Esophagus (tissue), 2 donors: ENCODE measurements at places on chromosomes 6 and 20. TPM values are rescaled to one million over a fixed set of nuclear protein-coding genes. Genes with fewer than 3 reads are reported as not detected.

The ARMH2 gene
- polyA plus RNA-seq = not detected

The SLC44A4 gene
- 0.19 TPM for polyA plus RNA-seq

The LY86 gene
- polyA plus RNA-seq = 0.55 TPM

The ITPR3 gene
- polyA plus RNA-seq = 11.9 TPM

The CDSN gene
- polyA plus RNA-seq = 0.02 TPM

The RIMS1 gene
- 0.45 TPM for polyA plus RNA-seq

The PRSS35 gene
- 0.02 TPM for polyA plus RNA-seq

The WFDC2 gene
- polyA plus RNA-seq = 3.3 TPM

The PAK5 gene
- 0.39 TPM for polyA plus RNA-seq

The TBX18 gene
- polyA plus RNA-seq = 0.57 TPM

The SYTL3 gene
- polyA plus RNA-seq = 2.4 TPM

The RAD21L1 gene
- not detected for polyA plus RNA-seq

The FOXO3 gene
- 15.3 TPM for polyA plus RNA-seq

The CPXM1 gene
- 2.5 TPM for polyA plus RNA-seq

The VGLL2 gene
- polyA plus RNA-seq = 0.04 TPM

The TMEM170B gene
- polyA plus RNA-seq = 0.41 TPM

The GSS gene
- 40.9 TPM for polyA plus RNA-seq

The LAMA4 gene
- 10.9 TPM for polyA plus RNA-seq

The MYL9 gene
- polyA plus RNA-seq = 320 TPM

The XPO5 gene
- polyA plus RNA-seq = 14.3 TPM

The SMOC2 gene
- polyA plus RNA-seq = 14.4 TPM

The TRIM10 gene
- not detected for polyA plus RNA-seq

The TRIM15 gene
- not detected for polyA plus RNA-seq

The NOX3 gene
- polyA plus RNA-seq = not detected

The THBS2 gene
- 1.6 TPM for polyA plus RNA-seq

The TREML1 gene
- polyA plus RNA-seq = 0.07 TPM

The GGT7 gene
- 5.7 TPM for polyA plus RNA-seq

The ADTRP gene
- polyA plus RNA-seq = 0.35 TPM

The FRS3 gene
- 3.3 TPM for polyA plus RNA-seq

The TGM6 gene
- polyA plus RNA-seq = 0.05 TPM

The CALHM5 gene
- 0.21 TPM for polyA plus RNA-seq

The GPX5 gene
- not detected for polyA plus RNA-seq

The ACTL10 gene
- polyA plus RNA-seq = 2.8 TPM

The ESR1 gene
- polyA plus RNA-seq = 0.05 TPM

The MOCS1 gene
- polyA plus RNA-seq = 5.9 TPM

The NNAT gene
- polyA plus RNA-seq = 2.5 TPM

The KCNK5 gene
- polyA plus RNA-seq = 2.5 TPM

The CCR6 gene
- not detected for polyA plus RNA-seq

The ZNF184 gene
- 1.3 TPM for polyA plus RNA-seq

The PHACTR3 gene
- polyA plus RNA-seq = 0.83 TPM

The ABCF1 gene
- polyA plus RNA-seq = 23.8 TPM

The WFDC9 gene
- polyA plus RNA-seq = not detected

The DDO gene
- polyA plus RNA-seq = 0.34 TPM

The PHF3 gene
- polyA plus RNA-seq = 4.3 TPM

The MUCL3 gene
- 5.2 TPM for polyA plus RNA-seq

The GINM1 gene
- polyA plus RNA-seq = 12.9 TPM

The HAO1 gene
- polyA plus RNA-seq = not detected

The PPIL1 gene
- polyA plus RNA-seq = 20.6 TPM

The WFDC12 gene
- polyA plus RNA-seq = 4.3 TPM

The POU3F2 gene
- polyA plus RNA-seq = not detected

The GCNT2 gene
- polyA plus RNA-seq = 3.0 TPM

The CRISP3 gene
- 144 TPM for polyA plus RNA-seq

The APMAP gene
- polyA plus RNA-seq = 9.6 TPM

The ZBP1 gene
- 0.51 TPM for polyA plus RNA-seq

The SIRPD gene
- polyA plus RNA-seq = not detected

The NFATC2 gene
- 0.90 TPM for polyA plus RNA-seq

The HS3ST5 gene
- polyA plus RNA-seq = not detected

The FNDC11 gene
- 0.26 TPM for polyA plus RNA-seq
